ENCODE measurements at places on chromosomes 11 and 22.

DNA sequence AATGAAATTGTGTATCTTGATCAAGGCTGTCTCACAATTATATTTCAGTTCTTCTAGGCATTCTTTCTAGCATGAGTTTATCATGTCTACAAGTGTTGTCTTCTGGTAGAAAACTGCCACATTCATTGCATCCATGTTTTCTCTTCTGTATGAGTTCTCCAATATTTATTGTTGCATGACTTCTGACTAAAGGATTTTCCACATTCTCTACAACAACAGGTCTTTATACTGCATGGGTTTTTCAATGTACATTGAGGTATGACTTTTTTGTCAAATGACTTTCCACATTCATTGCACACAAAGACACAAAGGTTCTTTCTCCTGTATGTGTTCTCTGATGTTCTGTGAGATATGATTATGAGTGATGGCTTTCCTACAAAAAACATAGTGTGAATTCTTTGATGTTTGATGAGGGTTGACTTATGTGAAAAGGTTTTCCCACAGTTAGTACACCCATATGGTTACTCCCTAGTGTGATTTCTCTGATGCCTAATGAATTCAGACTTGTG, 890.6 kb upstream of the CNTN5 start:
- DNase-seq = no peak

GRCh38 chr11:115317277-115318185, 186.7 kb downstream of the CADM1 start:
- no peak for DNase-seq

GRCh38 chr11:6285019-6285418, 25.4 kb downstream of the CCKBR start:
- no peak for DNase-seq

- DNase-seq = no peak
Measured at GRCh38 chr22:27215871-27216270, 558.5 kb downstream of the MIAT start.

DNA sequence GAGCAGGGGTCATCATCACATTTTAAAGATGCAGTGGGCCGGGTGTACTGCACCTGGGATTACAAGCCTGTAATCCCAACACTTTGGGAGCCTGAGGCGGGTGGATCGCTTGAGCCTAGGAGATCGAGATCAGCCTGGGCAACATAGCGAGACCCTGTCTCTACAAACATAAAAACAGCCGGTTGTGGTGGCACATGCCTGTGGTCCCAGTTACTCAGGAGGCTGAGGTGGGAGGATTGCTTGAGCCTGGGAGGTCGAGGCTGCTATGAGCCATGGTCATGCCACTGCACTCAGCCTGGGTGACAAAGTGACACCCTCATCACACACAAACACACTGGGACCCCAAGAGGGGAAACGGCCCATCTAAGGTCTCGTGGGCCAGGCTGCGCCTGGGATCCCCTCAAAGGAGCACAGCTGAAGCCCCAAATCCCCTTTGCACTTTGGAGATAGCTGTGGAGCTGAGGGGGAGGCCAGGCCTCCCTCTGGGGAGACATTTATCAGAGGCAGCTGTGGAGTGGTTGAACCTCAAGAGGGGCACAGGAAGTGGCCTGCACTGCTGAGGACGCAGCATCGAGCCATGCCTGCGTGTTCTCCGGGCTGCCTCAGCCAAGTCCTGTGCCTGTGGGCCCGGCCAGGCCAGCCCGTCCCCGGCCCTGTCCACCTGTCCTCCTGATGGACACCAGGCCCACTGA, 27.5 kb downstream of the OSBPL5 start:
- DNase-seq = peak; percentile 37

All from DND-41 (cell line).